ENCODE measurements at places on chromosomes 2 and 18. TPM values are rescaled to one million over a fixed set of nuclear protein-coding genes. Genes with fewer than 3 reads are reported as not detected.

GRCh38 chr2:151395509-151396374 lies 14.0 kb upstream of the RIF1 start:
- H3K36me3 ChIP-seq = no peaks in the 10 kb centered on the region
- H3K4me1 ChIP-seq = no peaks in the 10 kb centered on the region
- no peak overlapping the region for H3K4me3 ChIP-seq
- no peaks in the 10 kb centered on the region for H3K27me3 ChIP-seq

Gene MYL12A
- 102 TPM for total RNA-seq

DNA sequence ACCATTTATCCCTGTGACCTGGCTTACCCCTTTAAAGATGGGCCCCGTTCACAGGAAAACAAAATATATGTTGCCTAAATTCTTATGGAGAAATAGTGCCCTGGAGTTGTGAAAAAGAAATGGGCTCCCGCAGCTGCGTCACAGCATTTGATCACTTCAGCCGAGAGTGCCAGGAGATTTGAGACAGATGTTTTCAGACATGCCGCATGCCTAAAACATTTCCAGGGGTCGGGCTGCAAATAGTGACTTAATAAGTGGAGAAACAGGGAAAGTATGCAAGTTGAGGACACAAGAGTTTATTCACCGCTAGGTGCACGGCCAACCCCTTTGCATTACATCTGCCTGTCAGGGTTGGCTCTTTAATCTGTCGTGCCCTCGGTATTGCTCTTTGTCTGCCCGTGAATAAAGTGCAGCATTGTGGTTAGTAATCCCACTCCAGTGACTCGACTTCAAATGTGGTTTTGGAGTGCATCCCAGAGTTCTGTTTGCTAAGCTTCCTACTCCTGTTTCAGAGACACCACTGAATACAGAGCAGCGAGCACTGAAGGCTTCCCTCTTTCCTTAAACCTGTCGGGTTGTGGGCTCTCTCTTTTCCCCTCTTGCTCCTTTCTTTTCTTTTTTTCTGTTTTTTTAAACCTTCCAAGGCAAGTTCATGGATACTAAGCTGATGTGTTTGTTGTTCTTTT lies 187.5 kb downstream of the LTBP1 start:
- H3K27me3 ChIP-seq = no peaks in the 10 kb centered on the region
- no peak overlapping the region for H3K27ac ChIP-seq
- no peaks in the 10 kb centered on the region for H3K4me1 ChIP-seq
- H3K36me3 ChIP-seq = no peaks in the 10 kb centered on the region

DNA sequence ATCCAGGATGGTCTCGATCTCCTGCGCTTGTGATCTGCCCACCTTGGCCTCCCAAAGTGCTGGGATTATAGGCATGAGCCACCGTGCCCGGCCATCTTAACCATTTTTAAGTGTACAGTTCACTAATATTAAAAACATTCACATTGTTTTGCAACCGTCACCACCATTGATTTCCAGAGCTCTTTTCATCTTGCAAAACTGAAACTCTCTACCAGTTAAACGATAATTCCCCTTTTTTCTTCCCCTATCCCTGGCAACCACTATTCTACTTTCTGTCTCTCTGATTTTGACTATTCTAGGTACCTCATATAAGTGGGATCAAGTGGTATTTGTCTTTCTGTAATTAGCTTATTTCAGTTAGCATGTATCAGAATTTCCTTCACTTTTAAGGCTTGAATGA lies 16.8 kb upstream of the NEUROD1 start:
- no peaks in the 10 kb centered on the region for H3K4me1 ChIP-seq
- no peak overlapping the region for H3K4me3 ChIP-seq
- no peaks in the 10 kb centered on the region for H3K27me3 ChIP-seq
- no peaks in the 10 kb centered on the region for H3K36me3 ChIP-seq

- no peak overlapping the region for H3K4me3 ChIP-seq
- H3K27me3 ChIP-seq = no peaks in the 10 kb centered on the region
- DNase-seq = no peak
- H3K27ac ChIP-seq = no peak overlapping the region
- H3K36me3 ChIP-seq = no peaks in the 10 kb centered on the region
Observed at GRCh38 chr18:39389800-39390379, 1824.3 kb upstream of the CELF4 start.

Gene NABP1
- 10.9 TPM for total RNA-seq

Gene VSNL1
- total RNA-seq = 4.2 TPM

DNA sequence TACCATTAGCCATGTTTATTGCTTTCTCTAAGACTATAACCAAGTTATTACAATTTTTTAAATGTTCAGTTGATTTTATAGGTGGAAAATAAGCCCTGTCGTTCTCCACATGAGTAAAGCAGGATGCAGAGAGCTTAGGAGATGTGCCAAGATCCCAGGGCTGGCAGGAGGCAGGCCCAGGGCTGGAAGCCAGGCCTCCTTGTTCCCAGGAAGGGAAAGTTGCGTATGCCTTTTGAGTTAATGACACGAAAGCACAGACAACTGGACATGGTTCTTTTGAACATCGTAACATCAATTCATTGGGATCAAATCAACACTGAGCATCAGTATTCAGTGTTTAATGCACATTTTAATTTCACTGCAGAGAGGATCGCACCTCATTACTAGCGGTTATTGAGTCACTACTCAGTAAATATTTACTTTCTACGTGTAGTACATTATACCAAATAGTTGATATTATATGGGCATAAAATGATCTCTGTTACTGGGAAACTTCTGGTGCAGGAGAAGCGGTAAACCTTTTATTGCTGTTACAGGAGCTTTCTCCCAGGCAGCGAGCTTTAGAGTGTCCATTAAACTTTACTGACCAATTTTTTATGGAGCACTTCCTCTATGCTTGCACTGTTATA lies 60.0 kb downstream of the RNF144A start:
- H3K27ac ChIP-seq = peak overlapping the region; percentile 70
- peak; percentile 84 for DNase-seq
- H3K4me1 ChIP-seq = peaks cover 42% of the 10 kb centered on the region
- no peaks in the 10 kb centered on the region for H3K36me3 ChIP-seq
- H3K4me3 ChIP-seq = no peak overlapping the region

- peaks cover 6% of the 10 kb centered on the region for H3K4me1 ChIP-seq
- H3K27ac ChIP-seq = no peak overlapping the region
- H3K27me3 ChIP-seq = no peaks in the 10 kb centered on the region
- peak; percentile 51 for DNase-seq
- no peaks in the 10 kb centered on the region for H3K36me3 ChIP-seq
Observed at GRCh38 chr2:209476367-209477208, 52.7 kb downstream of the MAP2 start.

DNA sequence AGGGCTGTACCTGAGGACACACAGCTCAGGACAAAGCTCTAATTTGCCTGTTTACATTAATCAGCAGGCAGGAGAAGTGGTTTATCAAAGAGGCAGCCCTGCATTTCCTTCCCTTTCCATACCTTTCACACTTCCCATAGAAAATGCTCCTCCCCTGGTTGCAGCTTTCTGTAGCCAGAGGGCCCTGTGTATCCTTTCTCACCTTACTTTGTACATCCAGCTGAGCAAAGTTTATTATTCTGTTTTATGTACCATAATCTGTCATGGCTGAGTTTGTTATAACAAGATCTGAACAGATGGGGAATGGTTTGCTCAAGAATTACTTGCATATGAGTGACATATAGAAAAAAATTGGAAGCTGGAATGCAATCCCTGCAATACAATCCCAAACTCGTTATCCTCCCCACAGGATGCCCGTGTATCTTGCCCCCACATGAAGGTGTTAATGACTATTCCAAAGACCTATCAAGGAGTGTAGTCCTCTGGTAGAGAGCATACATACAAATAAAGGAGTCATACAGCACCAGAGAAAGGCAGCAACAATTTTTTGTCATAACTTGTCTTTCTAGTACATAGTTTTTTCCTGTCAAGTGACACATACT lies 1025.8 kb upstream of the KLHL29 start:
- H3K27ac ChIP-seq = no peak overlapping the region
- H3K27me3 ChIP-seq = no peaks in the 10 kb centered on the region
- no peak overlapping the region for H3K4me3 ChIP-seq
- H3K36me3 ChIP-seq = no peaks in the 10 kb centered on the region
- H3K4me1 ChIP-seq = no peaks in the 10 kb centered on the region

DNA sequence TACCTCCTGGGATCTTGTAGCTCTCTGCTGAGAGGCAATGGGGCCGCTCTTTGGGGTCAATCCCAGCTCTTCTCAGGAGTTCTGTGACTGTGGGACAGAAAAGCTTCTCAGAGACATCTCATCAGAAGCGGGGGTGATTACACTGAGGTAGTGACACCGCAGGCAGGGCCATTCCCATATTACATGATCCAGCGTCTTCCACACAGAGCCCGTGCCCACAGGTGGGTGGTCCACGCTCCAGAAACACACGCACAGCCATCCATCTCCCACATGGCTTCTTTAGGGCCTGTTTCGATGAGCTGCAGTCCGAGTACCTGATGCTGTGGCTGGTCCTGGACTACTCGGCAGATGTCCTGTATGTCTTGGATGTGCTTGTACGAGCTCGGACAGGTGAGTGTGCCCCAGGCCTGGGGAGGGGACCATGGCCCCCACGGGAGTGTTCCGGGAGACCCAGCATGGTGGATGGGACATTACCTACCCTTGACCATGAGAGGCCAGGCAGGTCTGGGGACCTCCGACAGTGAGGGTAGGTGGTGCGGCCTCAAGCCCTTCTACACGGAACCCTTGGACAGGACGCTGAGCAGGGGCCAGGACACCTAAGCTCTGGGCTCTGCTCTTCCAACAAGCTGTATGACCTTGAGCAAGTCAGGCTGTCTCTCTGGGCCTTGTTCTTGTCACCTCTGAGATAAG lies 45.5 kb downstream of the CNGA3 start:
- no peak for DNase-seq
- no peaks in the 10 kb centered on the region for H3K27me3 ChIP-seq
- no peak overlapping the region for H3K4me3 ChIP-seq
- no peak overlapping the region for H3K27ac ChIP-seq
- no peaks in the 10 kb centered on the region for H3K4me1 ChIP-seq

- no peak overlapping the region for H3K4me3 ChIP-seq
- H3K27me3 ChIP-seq = no peaks in the 10 kb centered on the region
- peaks cover 4% of the 10 kb centered on the region for H3K4me1 ChIP-seq
- no peaks in the 10 kb centered on the region for H3K36me3 ChIP-seq
Observed at GRCh38 chr2:60408207-60408606, 145.2 kb downstream of the BCL11A start.
